Activated CD4-positive, alpha-beta T cell treated with anti-CD3 and anti-CD28 coated beads for 24 hours (primary cell): ENCODE measurements at places on chromosomes 4 and X.

GRCh38 chr4:7812921-7813320 lies 126.7 kb downstream of the AFAP1 start:
- DNase-seq, result no peak

- no peak for DNase-seq
Measured at GRCh38 chr4:118712872-118713271, 27.7 kb downstream of the METTL14 start.

- no peak for DNase-seq
Measured at GRCh38 chr4:181476508-181476890, 766.7 kb upstream of the TENM3 start.

- no peak for DNase-seq
Measured at GRCh38 chr4:15040916-15041463, 38.7 kb downstream of the CPEB2 start.

- DNase-seq, result no peak
Measured at GRCh38 chr4:33924239-33924638, 2320.1 kb downstream of the ARAP2 start.

GRCh38 chr4:68390205-68390935 lies 40.5 kb upstream of the YTHDC1 start:
- DNase-seq, result no peak

GRCh38 chr4:24604558-24605214 lies 20.3 kb upstream of the DHX15 start:
- no peak for DNase-seq
